ENCODE measurements at places on chromosomes 4 and X. TPM values are rescaled to one million over a fixed set of nuclear protein-coding genes. Genes with fewer than 3 reads are reported as not detected.

The TIGD4 gene
- 0.63 TPM for total RNA-seq

DNA sequence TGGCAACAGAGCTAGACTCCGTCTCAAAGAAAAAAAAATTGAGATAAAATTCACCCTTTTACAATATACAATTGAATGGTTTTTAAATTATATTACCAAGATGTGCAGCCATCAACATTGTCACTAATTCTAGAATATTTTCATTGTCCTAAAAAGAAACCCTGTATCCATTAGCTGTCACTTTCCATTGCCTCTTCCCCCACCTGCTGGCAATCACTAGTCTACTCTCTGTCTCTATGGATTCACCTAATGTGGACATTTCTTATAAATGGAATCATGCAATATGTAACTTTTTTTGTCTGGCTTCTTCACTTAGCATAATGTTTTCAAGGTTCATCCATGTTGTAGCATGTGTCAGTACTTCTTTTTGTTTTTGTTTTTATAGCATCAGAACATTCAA lies 20.8 kb downstream of the ABHD18 start:
- DNase-seq, result no peak

DNA sequence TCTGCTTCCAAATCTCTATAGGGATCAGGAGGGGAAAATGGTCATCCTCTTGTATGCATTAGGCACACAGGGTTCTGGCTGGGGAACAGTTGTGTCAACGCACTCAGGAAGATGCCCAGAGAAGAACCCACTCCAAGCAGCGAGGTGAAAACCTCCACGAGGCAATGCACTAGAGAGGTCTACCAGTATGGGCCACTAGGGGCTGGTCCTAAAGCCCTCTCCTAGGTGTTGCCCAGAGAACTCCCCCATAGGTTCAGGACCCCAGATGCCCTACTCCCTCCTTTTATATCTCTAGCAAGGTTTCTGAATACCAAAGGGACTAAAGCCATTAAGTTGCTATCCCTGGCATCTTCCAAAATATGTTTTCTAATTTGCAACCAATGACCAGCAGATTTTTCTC lies 142.7 kb upstream of the NLGN4X start:
- DNase-seq, result no peak

DNA sequence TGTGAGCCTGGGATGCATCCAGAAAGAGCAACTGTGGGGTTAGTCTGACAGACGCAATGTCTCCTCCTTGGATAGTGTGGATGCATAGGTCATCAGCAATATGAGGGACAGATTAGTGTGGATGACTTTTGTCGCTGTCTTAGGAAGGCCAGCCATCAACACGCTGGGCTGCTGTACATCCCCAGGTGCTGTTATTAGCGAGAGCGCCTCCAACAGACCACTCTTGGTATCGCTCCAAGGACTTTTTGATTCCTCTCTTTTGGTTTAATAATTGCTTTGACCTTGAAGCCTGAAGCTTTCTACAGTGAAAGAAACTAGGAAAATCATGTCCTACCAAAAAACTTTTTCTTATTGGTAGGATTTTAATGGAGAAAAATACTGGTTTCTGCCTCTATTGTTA lies 76.7 kb downstream of the TMEM131L start:
- no peak for DNase-seq
